Motor neuron (in vitro differentiated cells): ENCODE measurements at places on chromosomes 11 and 22. TPM values are rescaled to one million over a fixed set of nuclear protein-coding genes. Genes with fewer than 3 reads are reported as not detected.
A peak's percentile ranks its signal among the peaks of the same experiment; 100 is the strongest.

- no peak for ATAC-seq
Measured at GRCh38 chr11:14519597-14519916, 629 bp downstream of the PSMA1 start.

GRCh38 chr22:29907753-29908515 lies 25.0 kb downstream of the MTMR3 start:
- ATAC-seq, result peak; percentile 96

GRCh38 chr11:68704887-68705286 lies 20.5 kb downstream of the GAL start:
- peak; percentile 46 for ATAC-seq

- no peak for ATAC-seq
Measured at GRCh38 chr22:31504282-31504681, 7.9 kb downstream of the SFI1 start.

GRCh38 chr11:122045181-122045586 lies 70.8 kb downstream of the BLID start:
- ATAC-seq, result no peak

- ATAC-seq, result no peak
Measured at GRCh38 chr22:45830531-45831245, 146.3 kb downstream of the WNT7B start.

- ATAC-seq, result peak; percentile 39
Measured at GRCh38 chr22:38228326-38228872, 26.6 kb downstream of the MAFF start.

DNA sequence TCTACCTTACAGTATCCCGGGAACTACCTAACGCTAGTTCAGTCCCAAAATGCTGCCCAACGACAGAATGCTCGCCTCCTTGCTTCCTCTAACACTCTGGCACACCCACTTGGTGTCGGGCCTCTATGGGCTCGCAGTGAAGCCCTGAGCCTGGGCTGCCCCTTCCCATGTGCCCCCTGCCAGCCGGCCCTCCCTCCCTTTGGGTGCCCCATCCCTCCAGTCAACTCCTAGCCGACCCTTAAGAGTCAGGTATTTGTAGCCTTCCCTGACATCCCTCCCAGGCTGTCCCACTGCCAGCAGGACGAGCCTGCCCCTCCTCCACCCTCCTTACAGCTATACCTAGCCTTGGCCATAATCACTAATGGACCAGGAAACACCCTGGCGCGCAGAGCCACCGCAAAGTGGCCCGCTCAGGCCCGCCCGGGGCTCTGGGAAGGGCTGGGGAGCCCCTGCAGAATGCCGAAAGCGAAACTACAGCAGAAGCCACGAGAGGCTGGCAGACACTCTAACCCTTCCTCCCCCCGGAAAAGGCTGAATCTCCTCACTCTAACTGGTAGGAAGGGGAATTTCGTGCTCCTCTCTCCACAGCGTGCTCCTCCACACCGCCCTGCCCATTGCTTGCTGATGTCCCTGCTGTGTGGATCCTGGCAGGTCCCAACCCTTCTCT lies 8.2 kb downstream of the CBX7 start:
- no peak for ATAC-seq

GRCh38 chr11:57586711-57587245 lies 10.7 kb upstream of the SERPING1 start:
- no peak for ATAC-seq

GRCh38 chr22:28547132-28547842 lies 132.4 kb downstream of the TTC28 start:
- ATAC-seq, result no peak

DNA sequence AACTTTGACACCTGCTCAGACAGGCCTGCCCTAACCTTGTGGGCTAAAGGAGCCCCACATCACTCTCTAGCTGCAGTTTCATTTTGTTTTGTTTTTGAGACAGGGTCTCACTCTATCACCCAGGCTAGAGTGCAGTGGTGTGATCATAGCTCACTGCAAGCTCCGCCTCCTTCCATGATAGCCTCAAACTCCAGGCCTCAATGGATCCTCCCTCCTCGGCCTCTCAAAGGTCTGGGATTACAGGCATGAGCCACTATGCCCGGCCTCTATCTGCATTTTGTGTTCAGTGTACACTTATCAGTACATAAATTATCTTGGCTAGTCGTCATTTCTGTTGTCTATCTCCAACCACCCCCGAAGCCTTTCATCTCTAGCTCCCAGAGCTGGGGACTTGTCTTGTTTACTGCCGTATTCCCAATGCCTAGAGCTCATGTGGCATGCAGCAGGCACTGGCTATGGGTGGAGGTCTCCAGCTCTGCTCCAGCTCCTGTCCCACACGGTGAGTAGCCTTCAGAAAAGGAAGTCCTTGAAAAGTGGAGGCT lies 22.1 kb upstream of the PEX26 start:
- ATAC-seq, result peak; percentile 20

- no peak for ATAC-seq
Measured at GRCh38 chr11:78642979-78643675, 68.5 kb upstream of the NARS2 start.

GRCh38 chr11:122745111-122745510 lies 89.6 kb downstream of the UBASH3B start:
- ATAC-seq, result no peak

DNA sequence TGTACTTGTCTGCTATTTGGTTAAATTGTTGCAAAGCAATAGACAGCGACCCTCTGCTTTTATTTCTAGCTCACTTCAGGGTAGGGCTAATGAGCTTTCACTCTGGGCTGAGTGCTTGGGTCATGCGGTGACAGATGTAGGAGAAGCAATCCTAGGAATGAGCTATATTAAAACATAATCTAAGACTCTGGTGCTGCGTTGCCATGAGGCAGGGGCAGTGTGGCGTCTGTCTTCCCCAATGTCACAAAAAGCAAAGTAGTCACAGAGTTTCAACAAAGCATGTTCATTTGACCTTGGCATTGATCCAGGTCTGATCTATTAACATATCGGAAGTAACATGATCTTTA lies 55.5 kb upstream of the GRAMD1B start:
- no peak for ATAC-seq

DNA sequence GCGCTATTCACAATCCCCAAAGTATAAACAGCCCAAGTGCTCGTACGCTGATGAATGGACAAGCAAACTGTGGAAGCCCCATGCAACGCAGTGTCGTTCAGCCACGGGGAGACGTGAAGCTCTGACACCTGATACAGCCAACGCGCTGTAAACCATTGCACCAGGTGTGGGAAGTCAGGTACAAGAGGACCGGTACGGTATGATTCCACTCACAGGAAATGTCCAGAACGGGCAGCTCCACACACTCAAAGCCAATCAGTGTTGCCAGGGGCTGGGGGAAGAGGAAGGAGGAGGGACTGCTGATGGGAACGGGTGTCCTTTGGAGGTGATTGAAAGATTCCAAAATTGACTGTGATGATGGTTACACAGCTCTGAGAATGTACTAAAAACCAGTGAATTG lies 64.5 kb downstream of the BRD1 start:
- no peak for ATAC-seq

DNA sequence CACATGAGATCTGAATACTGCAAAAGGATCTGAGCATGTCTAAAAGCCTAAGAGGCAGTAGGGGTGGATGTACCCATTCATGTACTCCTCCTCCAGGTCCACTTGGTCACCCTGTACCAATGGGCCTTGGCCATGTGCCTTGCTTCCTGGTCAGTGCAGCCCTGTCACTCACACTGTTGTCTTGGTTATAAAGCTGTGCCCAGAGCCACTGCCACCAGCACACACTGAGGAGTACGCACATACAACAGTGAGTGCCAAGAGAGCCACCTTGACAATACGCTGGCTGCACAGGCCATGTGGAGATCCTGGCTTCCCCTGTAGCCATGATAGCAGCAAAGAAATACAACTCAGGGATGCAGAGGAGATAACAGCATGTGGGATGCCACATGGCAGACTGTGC lies 96.4 kb upstream of the LDLRAD3 start:
- no peak for ATAC-seq

GRCh38 chr11:121886005-121886734 lies 229.8 kb downstream of the BLID start:
- ATAC-seq, result no peak

DNA sequence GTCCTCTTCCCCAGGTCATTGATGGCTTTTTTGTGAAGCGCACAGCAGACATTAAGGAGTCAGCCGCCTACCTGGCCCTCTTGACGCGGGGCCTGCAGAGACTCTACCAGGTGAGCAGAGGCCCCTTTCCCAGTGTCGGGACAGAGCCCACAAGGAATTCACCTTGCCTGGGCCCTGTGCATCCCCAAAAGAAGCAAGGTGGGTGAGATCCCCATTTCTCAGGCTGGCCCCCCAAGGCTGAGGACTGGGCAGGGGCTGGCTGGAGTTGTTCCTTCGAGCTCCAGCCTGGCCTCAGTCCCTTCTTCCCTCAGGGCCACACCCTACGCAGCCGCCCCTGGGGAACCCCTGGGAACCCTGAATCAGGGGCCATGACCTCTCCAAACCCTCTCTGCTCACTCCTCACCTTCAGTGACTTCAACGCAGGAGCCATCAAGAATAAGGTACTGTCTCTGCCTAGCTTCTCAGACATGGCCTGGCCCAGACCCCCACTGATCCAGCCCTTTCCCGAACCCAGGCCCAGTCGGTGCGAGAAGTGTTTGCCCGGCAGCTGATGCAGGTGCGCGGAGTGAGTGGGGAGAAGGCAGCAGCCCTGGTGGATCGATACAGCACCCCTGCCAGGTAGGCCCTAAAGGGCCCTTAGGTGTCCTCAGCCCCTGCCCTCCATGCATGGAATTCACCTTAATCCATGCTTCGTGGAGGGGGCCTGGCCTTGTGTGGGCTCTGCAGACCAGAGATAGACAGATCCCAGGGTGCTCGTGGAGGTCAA lies 4.7 kb downstream of the MUS81 start:
- ATAC-seq, result no peak

DNA sequence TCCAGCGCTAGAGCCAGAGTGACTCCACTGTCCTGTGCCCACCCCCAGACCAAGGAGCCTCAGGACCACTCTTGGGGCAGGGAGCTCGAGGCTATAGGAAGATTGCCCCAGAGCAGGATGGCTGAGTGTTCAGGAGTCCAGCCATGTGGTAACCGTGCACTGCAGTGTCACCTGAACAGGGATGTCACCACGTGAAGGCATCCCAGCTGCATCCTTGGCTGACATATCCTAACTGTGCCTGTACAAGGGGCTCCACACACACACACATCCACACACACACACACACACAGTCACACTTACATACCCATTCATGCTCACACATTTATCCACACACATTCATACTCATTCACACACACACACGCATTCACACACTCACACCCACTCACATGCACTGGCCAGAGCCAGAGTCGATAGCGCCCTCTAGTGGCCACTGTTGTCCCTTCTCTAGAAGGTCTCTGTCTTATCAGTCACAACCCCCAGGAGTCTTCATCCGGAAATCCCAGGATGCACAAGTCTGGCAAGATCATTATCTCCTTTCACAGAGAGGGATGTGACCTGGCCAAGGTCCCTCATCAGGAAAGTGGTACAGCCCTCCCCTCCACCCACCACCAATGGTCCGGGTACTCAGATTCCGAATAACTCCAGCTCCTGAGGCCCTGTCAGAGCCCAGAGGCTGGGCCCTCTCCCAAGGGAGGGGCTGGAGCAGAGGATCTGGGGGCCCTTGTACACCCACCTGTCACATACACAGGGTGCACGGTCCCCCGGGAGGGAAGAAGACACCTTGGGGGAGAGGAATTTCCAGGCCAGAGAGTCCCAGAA lies 55.1 kb downstream of the IGLL5 start:
- ATAC-seq, result peak; percentile 70

- ATAC-seq, result peak; percentile 61
Measured at GRCh38 chr22:44927463-44928135, 82.2 kb downstream of the PHF21B start.

DNA sequence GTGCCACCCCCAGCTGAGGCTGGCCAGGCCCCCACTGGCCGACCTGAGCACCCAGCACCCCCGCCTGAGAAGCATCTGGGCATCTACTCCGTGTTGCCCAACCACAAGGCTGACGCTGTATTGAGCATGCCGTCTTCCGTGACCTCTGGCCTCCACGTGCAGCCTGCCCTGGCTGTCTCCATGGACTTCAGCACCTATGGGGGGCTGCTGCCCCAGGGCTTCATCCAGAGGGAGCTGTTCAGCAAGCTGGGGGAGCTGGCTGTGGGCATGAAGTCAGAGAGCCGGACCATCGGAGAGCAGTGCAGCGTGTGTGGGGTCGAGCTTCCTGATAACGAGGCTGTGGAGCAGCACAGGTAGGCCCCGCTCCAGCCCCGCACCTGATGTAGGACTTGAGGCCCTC lies 4.7 kb downstream of the ZBTB16 start:
- no peak for ATAC-seq

- no peak for ATAC-seq
Measured at GRCh38 chr11:62456630-62457029, 37.8 kb downstream of the SCGB1A1 start.

DNA sequence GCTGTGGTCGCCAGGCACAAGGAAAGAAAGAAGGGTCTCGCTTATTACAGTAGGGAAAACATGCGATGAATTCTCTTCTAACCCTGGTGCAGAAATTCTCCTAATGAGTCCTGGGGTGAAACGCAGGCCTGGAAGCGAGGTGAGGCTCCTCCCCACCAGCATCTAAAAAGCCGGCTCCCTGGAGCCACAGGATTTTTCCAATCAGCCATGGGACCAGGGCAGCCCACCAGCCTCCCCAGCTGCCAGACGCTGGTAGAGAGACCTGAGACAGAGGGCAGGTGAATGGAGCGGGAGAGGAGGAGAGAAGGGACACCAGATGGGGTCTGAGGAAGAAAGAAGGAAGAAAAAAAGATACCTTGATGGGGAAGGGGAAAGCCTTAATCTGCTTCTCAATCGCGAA lies 28.6 kb downstream of the APOL3 start:
- no peak for ATAC-seq

DNA sequence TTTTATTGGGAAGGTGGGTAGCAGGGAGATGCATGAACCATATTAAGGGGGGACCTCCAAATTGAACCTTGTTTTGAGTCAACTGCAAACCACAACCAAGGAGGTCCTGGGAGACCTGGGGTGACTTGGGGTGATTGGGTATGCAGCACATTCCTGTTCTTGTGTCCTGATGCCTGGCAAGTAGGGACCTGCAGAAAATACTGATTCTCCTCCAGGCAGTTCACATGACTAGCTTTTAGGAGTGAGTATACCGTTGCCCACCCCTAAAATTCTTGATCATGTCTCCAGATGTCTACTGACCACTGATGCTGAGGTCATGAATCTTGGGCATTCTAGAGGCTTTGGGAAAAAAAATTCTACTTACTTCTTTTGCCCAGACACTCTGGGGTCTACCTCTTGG lies 6.3 kb downstream of the EHF start:
- no peak for ATAC-seq

MFNG gene
- total RNA-seq, result 7.0 and 7.4 TPM in 2 replicates

LRRC10B gene
- 3.0 and 3.6 TPM in 2 replicates for total RNA-seq

INS gene
- not detected in 2 replicates for total RNA-seq

NAALAD2 gene
- 1.9 and 2.3 TPM in 2 replicates for total RNA-seq

OR8A1 gene
- 0.05 TPM in 1 of 2 replicates, not detected in the other for total RNA-seq

MAPK8IP2 gene
- total RNA-seq, result 29.7 and 36.0 TPM in 2 replicates

TP53AIP1 gene
- total RNA-seq, result 0.38 and 0.63 TPM in 2 replicates

KDM4D gene
- 2.4 and 2.9 TPM in 2 replicates for total RNA-seq

PHF21A gene
- 40.1 and 40.2 TPM in 2 replicates for total RNA-seq

FKBP2 gene
- total RNA-seq, result 58.3 and 64.6 TPM in 2 replicates

RFPL2 gene
- 1.1 and 1.3 TPM in 2 replicates for total RNA-seq

HBE1 gene
- total RNA-seq, result not detected in 2 replicates

DRICH1 gene
- total RNA-seq, result not detected in 2 replicates
